Lower leg skin (tissue), 4 donors: ENCODE measurements at places on chromosomes 1 and 21.

GRCh38 chr1:226786550-226786949 lies 47.5 kb upstream of the ITPKB start:
- no peak for DNase-seq

- no peak for DNase-seq
These were observed 8.8 kb upstream of the ZBTB18 start for GRCh38 chr1:244042293-244042692.

DNA sequence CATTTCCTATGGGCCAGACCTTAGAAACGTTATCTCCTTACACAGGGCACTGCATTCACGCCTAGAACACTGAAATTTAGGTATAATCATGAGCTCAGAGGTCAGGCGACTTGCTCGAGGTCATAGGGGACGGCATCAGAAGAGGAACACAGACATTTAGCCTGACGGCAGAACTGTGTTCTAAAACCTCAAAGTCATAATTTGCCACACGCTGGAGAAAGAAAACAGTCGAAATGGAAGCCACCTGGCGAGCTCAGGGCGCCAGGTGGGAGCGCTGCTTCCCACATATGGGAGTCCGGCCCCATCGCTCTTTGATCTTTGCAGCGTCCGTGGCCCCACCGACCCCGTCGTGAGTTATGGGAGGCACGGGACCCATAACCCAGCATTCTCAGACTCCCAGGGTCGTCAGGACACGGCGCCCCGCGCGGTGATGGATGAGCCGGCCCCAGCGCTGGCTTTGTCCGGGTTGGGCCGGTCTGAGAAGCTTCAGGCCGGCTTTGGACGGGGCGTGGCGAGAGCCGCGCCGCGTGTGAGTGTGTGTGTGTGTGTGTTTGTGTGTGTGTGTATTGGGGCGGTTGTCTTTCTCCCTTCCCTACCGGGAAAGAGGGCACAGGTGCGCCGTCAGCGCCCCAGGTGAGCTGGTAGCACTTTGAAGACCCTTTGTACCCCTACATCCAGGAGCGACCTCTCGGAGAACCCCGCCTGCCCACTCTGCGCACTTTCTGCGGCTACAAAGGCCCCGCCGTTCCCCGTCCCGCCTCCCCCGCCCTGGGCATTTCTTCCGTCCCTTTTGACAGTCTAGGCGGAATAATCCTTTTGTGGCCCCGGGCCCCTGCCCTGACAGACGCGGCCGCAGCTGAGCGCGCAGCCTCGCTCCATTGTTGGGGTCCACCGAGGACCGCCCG lies 861 bp upstream of the DRAXIN start:
- no peak for DNase-seq

DNA sequence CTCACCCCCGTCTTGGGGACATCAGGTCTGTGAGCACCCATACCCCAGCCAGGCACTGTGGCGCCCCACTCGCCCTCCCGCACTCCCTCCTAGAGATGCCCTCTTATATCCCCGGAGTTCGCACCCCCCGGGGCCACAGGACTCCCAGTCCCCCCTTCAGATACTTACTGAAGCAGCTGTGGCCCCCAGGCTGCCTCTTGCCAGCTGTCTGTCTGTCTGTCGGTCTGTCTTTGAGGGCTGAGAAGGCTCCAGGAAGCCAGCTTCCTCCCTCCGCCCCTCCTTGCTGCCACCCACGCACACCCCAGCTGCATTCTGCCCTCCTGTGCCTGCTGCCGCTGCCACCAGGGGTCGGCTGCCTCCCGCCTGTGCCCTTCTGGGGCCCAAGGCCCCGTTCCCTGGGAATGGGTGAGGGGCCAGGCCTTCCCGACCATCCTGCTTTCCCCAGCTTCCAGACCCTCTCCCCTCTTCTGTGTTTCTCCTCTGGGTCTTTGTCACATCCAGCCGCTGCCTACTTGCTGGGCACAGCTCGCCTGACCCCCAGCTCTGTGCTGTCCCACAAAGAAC lies at the start of gene PTPN7:
PTPN7 (minus strand) TSS at position 226 of the 564 bp plus-strand sequence. CDS start 1,200 bp downstream, outside the sequence.
- no peak for DNase-seq

GRCh38 chr1:188406636-188407035 lies 1577.9 kb downstream of the PLA2G4A start:
- no peak for DNase-seq

DNA sequence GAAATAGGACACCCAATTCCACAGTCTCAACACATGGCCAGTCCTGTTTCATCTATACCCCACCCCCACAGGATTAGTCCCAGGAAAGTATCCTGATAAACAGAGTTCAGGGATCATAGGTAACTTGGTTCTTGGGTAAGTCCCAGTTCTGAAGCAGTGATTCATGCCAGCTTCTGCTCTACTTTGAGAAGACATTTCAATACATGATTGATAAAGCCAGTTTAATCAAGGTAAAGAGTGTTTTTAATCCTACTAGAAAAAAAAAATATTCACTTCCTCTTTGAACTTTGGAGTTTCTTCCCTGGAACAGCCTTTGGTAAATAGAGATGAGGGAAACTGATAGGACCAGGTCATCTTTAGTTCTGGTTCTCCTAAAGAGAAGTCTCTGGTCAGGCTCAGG lies 142.4 kb downstream of the TLR5 start:
- no peak for DNase-seq
